Nucleus accumbens (tissue), 56 donors: ENCODE measurements at places on chromosomes 5 and 9.

DNA sequence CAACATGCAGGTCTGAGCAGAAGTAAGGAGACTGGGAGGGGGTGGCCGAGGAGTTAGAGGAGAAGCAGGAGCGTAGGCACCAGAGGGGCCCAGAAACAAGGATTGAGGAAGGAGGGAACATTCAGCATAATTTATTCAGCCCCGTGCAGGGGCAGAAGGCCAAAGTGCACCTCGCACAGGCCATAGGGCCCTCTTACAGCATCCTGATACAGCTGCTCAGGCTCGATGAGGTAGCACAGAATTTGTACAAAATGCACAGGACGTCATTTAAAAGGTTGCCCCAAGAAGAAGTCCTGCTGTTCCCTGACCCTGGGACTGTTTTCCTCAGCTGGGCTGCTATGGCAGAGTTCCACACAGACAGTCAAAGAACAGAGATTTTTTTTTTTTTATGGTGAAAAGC is 2.1 kb upstream of the GRM6 start:
- no peak for DNase-seq

- DNase-seq, result no peak
Measured at GRCh38 chr5:59693492-59694309, 199.8 kb downstream of the PDE4D start.

DNA sequence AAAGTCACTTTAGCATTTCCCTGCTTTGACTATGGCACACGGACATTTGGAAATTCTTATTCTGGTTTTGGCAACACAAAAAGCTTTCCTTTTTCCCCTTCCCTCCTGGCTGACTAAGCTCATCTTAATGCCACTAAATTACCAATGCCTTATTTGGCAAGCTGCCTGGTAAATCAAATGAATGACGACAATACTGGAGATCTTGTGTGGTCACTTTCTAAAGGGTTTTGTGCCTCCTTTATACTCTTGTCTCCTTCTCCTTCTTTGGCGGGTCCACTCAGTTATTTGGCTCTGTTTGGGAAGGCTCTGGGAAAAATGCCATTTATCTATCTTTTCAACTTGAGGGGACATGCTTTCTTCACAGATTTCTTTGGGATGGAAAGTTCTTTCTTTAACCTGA is 34.9 kb downstream of the SH3GL2 start:
- DNase-seq, result no peak

DNA sequence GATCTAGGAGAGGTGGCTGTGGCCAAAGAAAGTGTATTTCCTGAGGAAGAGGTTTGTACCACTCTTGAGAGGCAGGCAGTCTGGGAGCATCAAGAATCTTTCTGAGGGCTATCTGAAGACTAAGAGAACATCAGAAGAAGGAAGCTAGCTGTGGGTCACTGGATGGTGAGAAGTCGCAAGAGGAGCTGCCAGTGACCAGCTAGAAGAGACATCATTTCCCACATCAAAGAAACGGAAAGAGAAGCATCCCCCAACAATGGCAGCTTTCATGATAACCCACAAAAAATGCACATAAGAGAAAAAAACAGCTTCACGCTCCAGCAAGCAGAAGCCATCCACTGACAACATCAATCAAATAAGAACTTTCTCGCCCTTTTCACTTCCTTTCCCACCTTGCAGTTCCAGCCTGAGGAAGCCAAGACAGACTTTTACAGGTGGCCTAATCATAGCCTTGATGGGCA is 25.0 kb upstream of the CEP78 start:
- no peak for DNase-seq

DNA sequence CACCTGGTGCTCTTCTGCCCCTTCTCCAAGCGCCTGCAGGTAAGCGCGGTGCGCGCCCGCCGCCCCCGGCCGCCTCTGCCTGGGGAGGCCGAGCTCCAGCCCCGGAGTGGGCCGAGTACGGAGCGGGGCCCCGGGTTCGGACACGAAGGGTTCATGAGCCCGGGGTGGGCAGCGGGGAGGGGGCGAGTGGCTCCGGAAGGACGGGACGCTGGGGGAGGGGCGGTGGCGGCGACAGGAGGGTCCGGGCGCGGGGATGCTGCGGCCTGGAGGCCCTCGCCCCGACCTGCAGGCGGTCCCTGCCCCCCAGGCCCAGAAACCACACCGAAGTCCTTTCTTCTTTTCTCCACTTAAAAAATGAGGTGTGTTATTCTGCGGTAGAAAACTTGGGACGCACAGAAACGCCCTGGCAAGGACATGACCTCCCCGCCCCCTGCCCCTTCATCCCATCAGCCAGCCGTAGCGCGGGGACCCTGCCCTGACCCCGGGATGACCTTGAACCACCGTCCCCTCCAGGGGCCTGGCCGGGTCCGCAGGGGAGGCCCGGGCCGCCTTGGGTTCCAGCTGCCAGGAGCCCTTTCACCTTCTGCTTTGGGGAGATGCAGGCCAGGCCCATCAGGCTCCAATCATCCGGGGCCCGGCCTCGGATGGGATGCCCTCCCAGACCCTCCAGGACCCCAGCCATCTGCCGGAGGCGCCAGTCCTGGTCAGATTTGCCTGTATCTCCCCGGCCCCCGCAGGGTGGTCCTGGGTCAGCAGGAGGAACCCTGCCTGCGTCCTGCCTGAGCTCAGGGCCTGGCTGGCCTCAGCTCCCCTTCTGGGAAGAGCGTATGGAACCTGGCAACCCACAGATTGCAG is 545 bp downstream of the DIPK1B start:
- DNase-seq, result no peak

DNA sequence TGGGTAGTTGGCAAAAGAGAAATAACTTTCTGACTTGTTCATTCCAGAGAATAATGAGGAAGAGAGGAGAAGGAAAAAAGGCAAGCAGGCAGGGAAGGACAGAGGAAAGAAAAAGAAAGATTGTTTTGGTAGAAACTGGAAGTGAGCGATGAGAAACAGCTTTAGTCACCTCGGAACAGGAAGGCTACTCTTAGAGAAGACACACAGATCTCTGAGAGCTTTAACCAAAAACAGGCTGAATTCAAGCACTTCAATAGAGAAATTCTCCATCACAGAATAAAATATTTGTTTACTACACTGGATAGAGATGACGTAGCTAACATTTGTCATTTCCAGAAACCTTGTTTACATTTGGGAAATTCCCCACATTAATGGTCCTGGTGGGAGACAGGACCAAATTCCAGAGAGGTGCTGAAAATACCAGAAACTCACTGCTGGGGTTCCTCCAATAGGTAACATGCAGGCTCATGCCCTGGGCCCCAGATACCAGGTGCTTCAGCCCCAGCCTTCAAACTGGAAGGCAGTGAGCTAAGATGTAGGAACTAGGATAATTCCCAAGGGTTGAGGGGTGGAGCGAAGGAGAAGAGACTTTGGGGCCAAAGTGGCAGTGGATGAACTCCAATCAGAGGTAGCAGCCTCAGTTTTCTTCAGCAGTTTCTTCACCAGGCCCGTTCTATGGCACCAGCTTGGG is 227.7 kb upstream of the GRAMD2B start:
- no peak for DNase-seq

DNA sequence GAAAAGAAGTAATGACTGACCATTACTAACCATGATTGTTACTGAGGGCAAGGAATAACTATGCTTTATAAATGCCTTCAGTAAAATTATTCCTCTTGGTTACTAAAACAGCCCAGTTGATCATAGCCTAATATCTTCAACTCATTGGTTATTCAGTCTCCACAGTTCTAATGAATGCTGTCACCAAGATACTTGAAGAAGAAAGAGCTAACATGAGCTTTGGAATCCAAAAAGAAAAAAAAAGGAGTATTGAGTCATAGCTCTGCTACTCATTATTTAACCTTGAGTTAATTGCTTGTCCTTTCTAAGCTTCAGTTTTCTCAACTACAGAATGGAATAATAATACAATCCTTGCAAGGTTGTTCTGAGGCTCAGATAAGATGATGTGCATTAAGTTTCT is 187.7 kb downstream of the BRINP1 start:
- DNase-seq, result no peak

- no peak for DNase-seq
Measured at GRCh38 chr5:8861764-8862163, 684.1 kb downstream of the SEMA5A start.

- no peak for DNase-seq
Measured at GRCh38 chr5:35316611-35317274, 86.5 kb upstream of the PRLR start.

GRCh38 chr9:83423815-83424707 is 114.1 kb downstream of the FRMD3 start:
- no peak for DNase-seq
